ENCODE measurements at places on chromosomes 16 and 17.

GRCh38 chr16:3618769-3619141, 7.3 kb upstream of the SLX4 start:
- peak; percentile 46 for DNase-seq

- DNase-seq, result no peak
Observed at GRCh38 chr16:88971371-88972097, 5.5 kb downstream of the CBFA2T3 start.

GRCh38 chr17:6098050-6098822, 28.1 kb downstream of the WSCD1 start:
- no peak for DNase-seq

- DNase-seq, result no peak
Observed at GRCh38 chr16:10558746-10559641, 21.4 kb downstream of the EMP2 start.

GRCh38 chr17:16419074-16419928, 3.9 kb downstream of the TRPV2 start:
- peak; percentile 29 for DNase-seq

DNA sequence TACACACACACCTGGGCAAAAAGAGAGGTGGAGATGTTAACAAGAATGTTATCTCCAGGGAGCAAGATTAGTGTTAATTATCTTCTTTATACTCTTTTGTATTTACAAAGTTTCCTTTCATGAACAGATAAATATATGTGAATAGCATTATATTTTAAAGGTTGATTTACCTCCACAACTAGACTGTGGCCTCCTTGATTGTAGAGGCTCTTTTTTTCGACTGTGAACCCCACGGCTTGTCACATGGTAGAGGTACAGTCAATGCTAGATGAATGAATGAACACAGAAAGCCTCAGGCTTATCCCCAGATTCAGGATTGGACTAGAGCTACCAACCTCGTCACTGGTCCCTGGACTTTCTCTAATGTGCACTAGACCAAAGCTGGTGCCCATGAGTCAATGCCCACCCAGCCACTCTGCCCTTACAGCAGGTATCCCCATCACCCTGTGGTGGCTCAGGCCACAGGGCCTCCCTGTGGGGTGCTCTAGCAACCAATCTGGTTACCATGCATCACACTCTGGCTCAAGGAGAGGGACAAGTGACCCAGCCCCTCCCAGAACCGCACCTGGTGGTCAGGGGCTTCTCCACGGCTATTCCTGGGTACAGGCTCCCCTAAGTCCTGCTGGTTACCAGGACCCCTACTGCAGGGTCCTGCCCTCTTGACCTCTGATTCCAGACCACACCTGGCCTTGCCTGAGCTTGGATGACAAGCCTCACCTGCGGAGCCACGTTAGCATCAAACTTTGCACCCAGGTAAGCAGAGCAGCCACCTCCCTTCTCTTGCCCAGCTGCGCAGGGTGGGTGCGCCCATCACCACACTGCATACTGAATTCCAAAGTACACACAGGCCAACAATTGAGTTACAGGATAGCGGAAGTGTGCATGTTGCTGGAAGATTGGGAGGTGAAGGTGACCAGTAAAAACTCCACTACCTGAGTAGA, 101.0 kb downstream of the CDYL2 start:
- DNase-seq, result no peak

GRCh38 chr17:61398721-61399130, 917 bp upstream of the TBX2 start:
- no peak for DNase-seq

GRCh38 chr17:73325527-73325842, 13.7 kb upstream of the CDC42EP4 start:
- no peak for DNase-seq

- no peak for DNase-seq
Observed at GRCh38 chr16:12132290-12132689, 155.8 kb downstream of the SNX29 start.

DNA sequence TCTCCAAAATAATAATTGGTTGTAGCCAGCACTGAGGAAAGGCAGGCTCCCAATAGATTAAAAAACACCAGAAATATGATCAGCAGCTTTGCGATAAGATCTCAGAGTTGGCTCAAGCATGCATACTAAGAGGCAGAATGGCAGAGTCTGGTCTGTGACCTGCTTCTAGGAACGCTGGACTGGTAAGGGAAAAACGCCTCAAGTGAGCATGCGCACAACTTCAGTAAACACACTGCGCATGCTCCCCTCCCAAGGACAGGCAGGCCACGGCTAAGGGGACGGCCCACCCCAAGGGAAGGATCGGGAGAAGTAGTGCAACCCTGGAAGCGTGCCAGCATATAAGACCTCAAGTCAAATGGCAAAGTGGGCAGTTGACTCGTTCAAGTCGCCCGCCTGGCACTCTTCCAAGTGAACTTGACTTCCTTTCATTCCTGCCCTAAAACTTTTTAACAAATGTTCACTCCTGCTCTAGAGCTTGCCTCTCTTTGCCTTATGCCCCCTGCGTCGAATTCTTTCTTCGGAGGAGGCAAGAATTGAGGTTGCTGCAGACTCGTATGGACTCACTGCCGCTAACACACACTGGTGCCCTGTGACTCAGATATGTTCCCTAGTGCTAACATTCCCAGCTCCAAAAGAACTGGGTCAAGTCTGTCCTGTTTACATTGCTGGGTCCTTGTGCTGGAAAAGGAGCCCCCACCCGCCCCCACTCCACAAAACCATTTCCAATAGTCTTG, 22.4 kb upstream of the PRM1 start:
- DNase-seq, result no peak

- no peak for DNase-seq
Observed at GRCh38 chr16:2954656-2955381, 9.3 kb upstream of the KREMEN2 start.

- no peak for DNase-seq
Observed at GRCh38 chr16:4101421-4102219, 14.6 kb downstream of the ADCY9 start.

DNA sequence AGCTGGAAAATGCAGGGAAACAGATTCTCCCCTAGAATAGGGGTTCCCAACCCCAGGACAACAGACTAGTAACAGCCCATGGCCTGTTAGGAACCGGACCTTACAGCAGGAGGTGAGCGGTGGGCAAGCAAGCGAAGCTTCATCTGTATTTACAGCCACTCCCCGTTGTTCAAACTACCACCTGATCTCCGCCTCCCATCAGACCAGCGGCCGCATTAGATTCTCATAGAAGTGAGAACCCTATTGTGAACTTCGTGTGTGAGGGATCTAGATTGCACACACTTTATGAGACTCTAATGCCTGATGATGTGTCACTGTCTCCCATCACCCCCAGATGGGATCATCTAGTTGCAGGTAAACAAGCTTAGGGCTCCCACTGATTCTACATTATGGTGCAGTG, 3.5 kb downstream of the CD300LB start:
- no peak for DNase-seq

DNA sequence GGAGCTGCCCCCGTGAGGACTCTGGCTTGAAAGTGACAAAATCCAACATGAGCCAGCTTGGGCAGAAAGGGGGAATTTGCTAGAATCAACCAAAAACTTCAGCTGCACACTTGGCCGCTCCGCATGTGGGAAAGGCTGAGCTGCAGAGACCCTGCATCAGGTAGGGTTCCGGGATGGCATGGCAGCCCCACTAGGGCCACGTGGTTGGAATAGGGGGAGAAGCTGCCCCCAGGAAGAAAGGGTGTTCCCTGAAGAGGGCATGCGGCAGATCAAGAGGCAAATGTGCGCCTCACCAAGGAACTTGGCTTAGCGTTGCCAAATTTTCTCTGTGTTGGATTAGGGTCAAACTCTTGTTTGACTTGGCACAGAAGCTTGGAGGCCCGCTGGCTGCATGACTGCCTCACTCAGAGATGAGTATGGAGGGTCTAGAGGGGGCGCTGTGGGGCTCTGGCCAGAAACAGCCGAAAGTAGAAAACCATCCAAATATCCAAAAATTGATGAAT, 29.2 kb upstream of the WFIKKN2 start:
- DNase-seq, result no peak
